Activated gamma-delta T cell treated with anti-CD3 and anti-CD28 coated beads, Interleukin-2, amount 50 U/mL, for 16 hours (primary cell): ENCODE measurements at places on chromosomes 16 and 17.

DNA sequence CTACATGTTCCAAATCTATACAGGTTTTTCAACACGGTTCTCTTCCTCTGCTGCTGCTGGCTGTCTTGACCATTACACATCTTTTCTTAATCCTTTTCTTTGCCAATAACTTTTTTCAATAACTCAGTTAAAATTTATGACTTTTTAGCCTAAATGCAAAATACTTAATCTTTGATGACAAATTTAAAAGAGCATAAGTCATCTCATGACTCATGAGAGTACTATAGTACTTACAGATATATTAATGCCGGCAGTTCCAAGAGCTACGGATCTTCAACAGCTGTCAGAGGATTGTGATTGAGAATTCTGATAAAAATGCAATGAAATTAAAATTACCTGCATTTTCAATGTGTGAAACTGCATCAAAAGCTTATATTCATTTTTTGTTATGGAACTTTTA, 105.5 kb downstream of the KPNA2 start:
- DNase-seq = no peak

DNA sequence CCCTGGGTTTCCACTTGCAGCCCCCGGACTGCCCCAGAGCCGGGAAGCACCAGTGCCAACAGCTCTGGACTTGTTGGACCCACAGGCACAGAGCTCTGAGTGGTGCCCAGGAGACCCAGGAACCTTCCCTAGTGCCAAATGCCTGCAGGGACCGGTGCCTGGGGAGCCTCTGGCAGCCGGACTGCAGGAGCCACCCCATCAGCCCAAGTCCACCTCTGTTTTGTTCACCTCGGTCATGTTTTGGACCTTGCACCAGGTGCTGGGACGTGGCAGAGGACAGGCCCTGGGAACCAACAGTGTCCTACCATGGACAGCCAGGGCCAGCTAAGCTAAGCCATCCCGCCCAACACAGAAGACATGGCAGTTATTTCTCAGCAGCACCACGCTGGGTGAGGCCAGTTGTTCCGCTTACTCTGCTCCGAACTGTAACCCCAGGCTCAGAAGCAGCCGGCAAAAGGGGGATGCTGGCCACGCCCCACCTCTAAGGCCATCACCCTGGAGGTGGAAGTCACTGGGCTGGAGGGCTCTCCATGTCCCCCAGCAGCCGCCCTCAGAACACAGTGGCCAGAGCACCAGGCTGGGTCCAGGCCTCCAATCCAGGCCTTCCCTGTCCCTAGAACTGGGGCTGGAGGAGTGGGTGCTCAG, 79.8 kb downstream of the AMFR start:
- DNase-seq = no peak

DNA sequence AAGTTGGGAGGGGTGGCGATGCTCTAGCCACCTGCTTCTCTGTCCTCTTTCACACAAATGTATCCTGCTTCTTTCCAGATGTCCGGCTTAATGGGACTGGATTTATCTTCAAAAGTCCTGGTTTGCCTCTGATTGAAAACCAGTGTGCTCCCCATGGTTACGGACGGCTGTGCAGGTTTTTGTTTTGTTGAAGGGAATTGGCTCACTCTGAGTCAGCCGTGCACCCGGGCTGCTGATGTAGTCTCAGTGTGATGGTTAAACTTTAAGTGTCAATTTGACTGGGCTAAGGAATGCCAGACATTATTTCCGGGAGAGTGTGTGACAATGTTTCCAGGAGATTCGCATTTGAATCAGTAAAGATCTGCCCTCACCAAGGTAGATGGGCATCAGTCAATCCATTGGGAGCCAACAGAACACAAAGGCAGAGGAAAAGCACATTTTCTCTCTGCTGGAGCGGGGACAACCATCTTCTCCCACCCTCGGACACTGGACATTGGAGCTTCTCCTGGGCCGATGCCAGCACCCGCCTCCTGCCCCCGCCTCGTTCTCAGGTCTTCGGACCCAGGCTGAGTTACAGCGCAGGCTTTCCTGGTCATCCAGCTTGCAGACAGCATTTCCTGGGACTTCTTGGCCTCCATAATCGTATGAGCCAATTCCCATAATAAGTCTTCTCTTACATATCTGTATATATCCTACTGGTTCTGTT, 126.9 kb upstream of the TNRC6C start:
- DNase-seq = no peak

- DNase-seq = no peak
These were observed 23.7 kb upstream of the CDH1 start for GRCh38 chr16:68713361-68713760.

- no peak for DNase-seq
These were observed 3.2 kb upstream of the PER1 start for GRCh38 chr17:8155231-8155995.

- DNase-seq = no peak
These were observed 21.2 kb upstream of the ATP2C2 start for GRCh38 chr16:84347161-84347560.

GRCh38 chr17:43175213-43176118, 4.5 kb downstream of the NBR1 start:
- no peak for DNase-seq

- no peak for DNase-seq
These were observed at the start of gene HSPB9 for GRCh38 chr17:42122371-42123303. HSPB9 (plus strand) TSS chr17:42122804; CDS start chr17:42122851, 47 bp downstream.

GRCh38 chr17:9140550-9141424, 119.5 kb downstream of the NTN1 start:
- DNase-seq = no peak

DNA sequence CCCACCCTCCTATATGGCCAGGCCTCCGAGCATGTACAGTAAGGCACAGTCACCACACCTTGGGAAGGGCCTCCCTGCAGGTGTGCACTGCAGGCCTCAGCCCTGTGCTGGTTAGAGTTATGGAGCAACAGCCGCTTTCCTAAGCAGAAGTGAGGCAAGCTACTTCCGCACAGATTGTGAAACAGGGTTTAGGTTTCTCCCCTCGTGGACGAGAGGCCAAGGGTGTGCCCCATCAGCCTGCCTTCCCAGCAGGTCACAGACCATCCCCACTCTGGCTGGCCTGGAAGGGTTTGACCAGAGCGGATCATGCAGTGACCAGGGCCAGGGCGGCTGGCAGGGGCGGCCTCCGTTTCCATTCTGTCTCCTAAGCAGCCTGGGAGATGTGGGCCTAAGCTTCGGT, 4.7 kb downstream of the MSRB1 start:
- no peak for DNase-seq

GRCh38 chr17:29596811-29597210, 3.9 kb downstream of the ANKRD13B start:
- DNase-seq = no peak

DNA sequence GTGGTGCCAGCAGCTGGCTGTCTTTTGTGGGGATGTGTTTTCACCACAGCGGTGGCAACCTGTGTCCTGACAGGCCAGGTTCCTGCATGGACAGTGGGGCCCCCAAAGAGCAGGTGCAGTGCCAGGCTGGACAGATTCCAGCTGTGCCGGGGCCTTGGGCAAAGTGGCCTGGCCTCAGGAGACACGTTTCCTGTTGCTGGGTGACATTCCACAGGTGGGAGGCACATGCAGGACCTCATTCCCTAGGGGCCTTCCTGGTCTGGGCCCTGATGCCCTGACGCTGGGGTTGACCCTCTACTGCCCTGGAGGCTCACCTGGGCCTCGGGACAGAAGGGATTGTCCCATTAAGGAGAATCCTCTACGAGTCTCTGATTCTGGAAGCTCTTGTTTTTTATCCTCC, 182.4 kb downstream of the RAB11FIP4 start:
- no peak for DNase-seq

GRCh38 chr16:73219176-73219575, 171.2 kb upstream of the ZFHX3 start:
- no peak for DNase-seq

GRCh38 chr17:59349178-59349577, 17.7 kb downstream of the YPEL2 start:
- DNase-seq = no peak

- no peak for DNase-seq
These were observed 26.9 kb downstream of the RANBP10 start for GRCh38 chr16:67779256-67780014.

DNA sequence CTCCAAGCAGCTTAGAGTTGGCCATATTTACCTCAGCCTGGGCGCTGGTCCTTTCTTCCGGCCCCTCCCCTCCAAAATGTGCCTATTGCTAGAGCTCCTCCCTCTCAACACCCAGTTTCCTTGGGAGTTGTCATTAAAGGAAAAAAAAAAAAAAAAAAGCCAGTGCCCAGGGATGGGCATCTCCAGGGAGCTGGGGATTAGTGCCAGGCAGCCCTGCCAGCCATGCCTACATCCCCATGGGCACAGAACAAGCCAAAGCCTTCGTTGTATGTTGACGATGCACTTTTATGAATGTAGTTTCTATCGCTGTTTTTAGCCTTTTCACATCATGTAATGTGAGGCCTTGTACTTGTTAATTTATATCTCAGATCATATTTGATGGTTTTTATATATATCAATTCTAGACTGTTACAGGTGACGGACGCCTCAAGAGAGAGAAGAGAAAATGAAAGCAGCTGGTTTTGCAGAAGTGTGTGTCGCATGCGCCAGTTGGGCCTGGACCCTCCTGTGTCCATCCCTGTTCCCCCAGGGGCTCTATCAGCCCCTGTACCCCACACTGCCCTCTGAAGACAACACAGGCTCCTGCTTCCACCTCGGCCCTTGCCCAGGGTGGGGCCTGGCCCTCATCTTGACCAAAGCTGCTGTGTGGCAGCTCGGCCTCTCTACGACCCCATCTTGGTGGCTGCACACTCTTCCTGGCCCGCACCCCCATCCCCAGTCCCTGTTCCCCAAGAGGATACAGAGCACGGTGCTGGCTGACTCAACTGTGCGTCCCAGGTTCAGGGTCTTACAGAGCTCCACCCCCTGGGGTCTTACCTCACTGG, 4.8 kb downstream of the LIMD2 start:
- DNase-seq = no peak

DNA sequence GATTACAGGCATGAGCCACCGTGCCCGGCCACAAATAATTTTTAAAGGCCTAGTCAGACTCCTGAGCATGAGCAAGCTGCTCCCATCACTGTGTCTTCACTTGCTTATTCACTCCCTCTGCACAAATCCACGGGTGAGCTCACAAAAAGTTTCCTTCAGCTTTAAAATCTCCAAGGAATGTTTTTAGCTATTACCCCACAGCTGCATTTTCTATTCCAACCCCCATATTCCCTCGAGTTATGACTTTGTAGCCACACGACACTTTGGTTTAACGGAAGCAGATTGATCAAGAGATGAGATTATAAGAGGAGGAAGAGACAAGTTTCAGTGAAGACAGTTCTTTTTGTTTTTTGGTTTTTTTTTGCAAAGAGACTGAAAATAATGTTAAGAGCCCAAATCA, 49.1 kb upstream of the SLC25A19 start:
- no peak for DNase-seq
